ENCODE measurements at places on chromosomes 13 and 19. TPM values are rescaled to one million over a fixed set of nuclear protein-coding genes. Genes with fewer than 3 reads are reported as not detected.

- no peaks in the 10 kb centered on the region for H3K27me3 ChIP-seq
- H3K27ac ChIP-seq: no peak overlapping the region
- peaks cover 8% of the 10 kb centered on the region for H3K4me1 ChIP-seq
- no peak overlapping the region for H3K4me3 ChIP-seq
Observed at GRCh38 chr13:21882766-21883165, 211.9 kb downstream of the FGF9 start.

Gene CPB2
- total RNA-seq: not detected

DNA sequence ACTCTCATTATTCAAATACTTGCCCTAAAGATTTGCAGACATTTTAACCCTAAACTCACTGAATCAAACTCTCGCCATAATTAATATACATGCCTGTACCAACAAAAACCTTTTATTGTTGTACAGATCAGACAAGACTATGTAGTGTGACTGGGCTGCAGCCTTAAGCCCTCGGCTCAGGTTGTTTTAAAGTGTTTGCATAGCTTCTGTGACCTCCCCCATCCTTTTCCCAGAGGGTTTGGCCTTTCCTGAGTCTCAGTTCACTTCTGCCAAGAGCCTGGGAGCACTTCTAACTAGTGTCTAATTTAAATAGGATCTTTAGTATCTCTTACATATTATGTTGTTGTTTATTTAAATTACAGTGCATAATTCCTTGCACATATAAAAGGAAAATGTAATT lies 158.2 kb downstream of the HS6ST3 start:
- H3K4me1 ChIP-seq: no peaks in the 10 kb centered on the region
- H3K4me3 ChIP-seq: no peak overlapping the region
- no peaks in the 10 kb centered on the region for H3K27me3 ChIP-seq
- H3K36me3 ChIP-seq: no peaks in the 10 kb centered on the region
- DNase-seq: no peak

Gene C19orf18
- total RNA-seq: 0.88 TPM

DNA sequence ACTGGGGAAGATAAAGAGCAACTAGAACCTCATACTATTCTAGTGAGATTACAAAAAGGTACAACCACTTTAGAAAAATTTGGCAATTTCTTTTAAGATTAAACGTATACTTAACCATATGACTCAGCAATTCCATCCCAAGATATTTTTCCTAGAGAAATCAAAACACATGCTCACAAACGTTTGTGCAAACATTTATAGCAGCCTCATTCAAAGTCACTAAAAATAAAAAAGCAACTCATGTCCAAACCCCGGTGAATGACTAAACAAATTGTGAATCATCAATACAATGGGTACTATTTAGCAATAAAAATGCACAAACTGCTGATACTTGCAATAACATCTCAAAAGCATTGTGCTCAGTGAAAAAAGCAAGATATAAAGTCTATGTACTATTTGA lies 121.5 kb downstream of the FRY start:
- no peak overlapping the region for H3K4me3 ChIP-seq
- peaks cover 15% of the 10 kb centered on the region for H3K27me3 ChIP-seq
- H3K27ac ChIP-seq: no peak overlapping the region
- no peaks in the 10 kb centered on the region for H3K36me3 ChIP-seq

DNA sequence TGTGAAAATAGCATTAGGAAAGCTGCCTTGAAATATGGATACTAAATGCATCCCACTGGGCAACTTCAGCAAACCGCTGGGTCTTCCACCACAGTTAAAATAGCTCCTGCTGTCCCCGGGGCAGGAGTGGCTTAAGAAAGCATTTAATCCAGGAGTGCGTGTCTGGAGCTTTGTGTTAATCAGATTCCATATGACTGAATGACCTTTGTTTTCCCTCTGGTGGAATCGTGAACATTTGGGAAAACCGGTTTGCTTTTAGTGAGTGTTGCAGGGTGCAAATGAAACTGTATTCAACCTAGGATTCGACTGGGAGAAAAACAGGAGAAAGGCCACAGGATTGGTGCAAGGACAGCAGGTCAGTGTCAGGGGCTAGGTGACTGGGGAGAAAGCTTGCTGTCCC lies 237.6 kb upstream of the MAB21L1 start:
- no peaks in the 10 kb centered on the region for H3K36me3 ChIP-seq
- no peak overlapping the region for H3K27ac ChIP-seq
- no peak overlapping the region for H3K4me3 ChIP-seq
- no peaks in the 10 kb centered on the region for H3K4me1 ChIP-seq
- H3K27me3 ChIP-seq: no peaks in the 10 kb centered on the region

Gene AP1M2
- not detected for total RNA-seq

DNA sequence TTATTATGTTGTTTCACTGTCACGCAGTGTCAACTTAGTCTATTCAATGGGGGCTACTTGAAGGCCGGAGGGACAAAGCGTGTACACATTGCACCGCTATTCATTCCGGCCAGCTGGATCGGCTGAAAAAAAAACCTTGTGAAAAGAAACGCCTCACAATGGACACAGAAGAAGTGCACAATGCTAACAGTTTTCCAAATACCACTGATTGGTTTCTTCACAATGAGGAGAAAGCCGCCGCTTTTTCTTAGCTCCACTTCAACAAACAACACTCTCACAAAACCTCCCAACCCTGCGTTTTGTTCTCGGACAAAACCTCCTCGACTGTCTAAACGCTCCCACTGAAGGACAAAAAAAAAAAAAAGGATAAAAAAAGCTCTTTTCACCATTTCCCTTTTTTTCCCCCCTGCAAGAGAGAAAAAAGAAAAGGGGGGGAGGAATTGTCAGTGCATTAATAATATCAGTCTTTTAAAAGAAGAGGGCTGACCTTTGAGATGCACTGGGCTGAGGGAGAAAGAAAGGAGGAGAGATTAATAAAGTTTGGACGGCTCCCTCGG lies 5.4 kb downstream of the SOX21 start:
- peaks cover 91% of the 10 kb centered on the region for H3K27me3 ChIP-seq
- H3K4me3 ChIP-seq: no peak overlapping the region
- DNase-seq: no peak
- peaks cover 2% of the 10 kb centered on the region for H3K36me3 ChIP-seq

Gene FAM83E
- 4.1 TPM for total RNA-seq

Gene WDR62
- total RNA-seq: 46.0 TPM

- H3K4me3 ChIP-seq: no peak overlapping the region
- no peaks in the 10 kb centered on the region for H3K36me3 ChIP-seq
- peaks cover 4% of the 10 kb centered on the region for H3K4me1 ChIP-seq
- DNase-seq: no peak
Observed at GRCh38 chr19:33432446-33433170, 59.1 kb downstream of the CEBPG start.

GRCh38 chr19:11729586-11729985 lies 9.2 kb downstream of the ZNF823 start:
- no peak overlapping the region for H3K4me3 ChIP-seq
- H3K27me3 ChIP-seq: no peaks in the 10 kb centered on the region
- no peak overlapping the region for H3K27ac ChIP-seq
- DNase-seq: no peak
- no peaks in the 10 kb centered on the region for H3K4me1 ChIP-seq

DNA sequence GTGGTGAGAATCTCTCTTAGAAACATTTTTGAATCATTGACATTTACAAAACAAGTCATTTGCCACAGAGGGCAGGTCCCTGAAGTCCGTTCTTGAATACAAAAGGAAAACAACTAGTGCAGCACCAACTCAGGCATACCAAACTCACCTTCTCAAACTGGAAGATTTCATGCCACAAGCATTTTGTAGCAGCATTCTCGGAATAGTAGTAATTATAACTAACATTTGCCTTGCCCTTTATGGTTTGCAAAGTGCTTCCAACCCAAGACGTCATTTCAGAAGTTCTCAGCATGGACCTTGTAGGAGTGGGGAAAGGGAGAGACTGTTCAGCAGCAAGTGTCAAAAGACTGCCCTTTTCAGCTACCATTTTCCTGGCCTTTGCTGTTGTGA lies 344.6 kb downstream of the RFC3 start:
- no peak overlapping the region for H3K4me3 ChIP-seq
- peaks cover under 1% of the 10 kb centered on the region for H3K4me1 ChIP-seq
- DNase-seq: no peak
- peaks cover 2% of the 10 kb centered on the region for H3K36me3 ChIP-seq
- peaks cover 30% of the 10 kb centered on the region for H3K27me3 ChIP-seq

DNA sequence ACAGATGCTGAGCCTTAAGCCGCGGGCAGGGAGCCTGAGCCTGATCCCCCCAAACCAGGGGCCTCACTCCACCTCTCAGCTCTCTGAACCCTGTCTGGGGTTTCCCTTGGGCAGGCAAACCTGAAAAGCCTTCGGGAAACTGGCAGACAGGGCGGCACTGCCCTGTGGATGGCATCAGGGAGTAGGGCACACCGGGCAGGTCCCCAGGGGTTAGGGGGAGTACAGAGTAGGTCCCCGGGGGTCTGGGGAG lies 9.7 kb downstream of the MKNK2 start:
- DNase-seq: no peak
- no peaks in the 10 kb centered on the region for H3K27me3 ChIP-seq
- H3K36me3 ChIP-seq: peaks cover 9% of the 10 kb centered on the region
- peak overlapping the region; percentile 38 for H3K4me3 ChIP-seq
- H3K27ac ChIP-seq: peak overlapping the region; percentile 80

Gene CLC
- total RNA-seq: not detected

GRCh38 chr19:4695224-4695731 lies 25.1 kb upstream of the MYDGF start:
- no peak for DNase-seq
- no peak overlapping the region for H3K4me3 ChIP-seq
- H3K27me3 ChIP-seq: no peaks in the 10 kb centered on the region
- no peaks in the 10 kb centered on the region for H3K4me1 ChIP-seq
- peaks cover 31% of the 10 kb centered on the region for H3K36me3 ChIP-seq
- H3K27ac ChIP-seq: no peak overlapping the region

- peak; percentile 50 for DNase-seq
- H3K36me3 ChIP-seq: no peaks in the 10 kb centered on the region
- H3K27ac ChIP-seq: peak overlapping the region; percentile 49
- H3K27me3 ChIP-seq: peaks cover 17% of the 10 kb centered on the region
- peak overlapping the region; percentile 48 for H3K4me3 ChIP-seq
- H3K4me1 ChIP-seq: peaks cover 19% of the 10 kb centered on the region
Observed at GRCh38 chr19:2394442-2395292, 32.7 kb downstream of the TIMM13 start.

Gene RLN3
- total RNA-seq: not detected

Measured in activated CD8-positive, alpha-beta memory T cell treated with anti-CD3 and anti-CD28 coated beads, Interleukin-2, amount 10 ng/mL, durations not matched to agents 7 days and 5 days (primary cell).